ENCODE measurements at places on chromosomes 12 and 14.

DNA sequence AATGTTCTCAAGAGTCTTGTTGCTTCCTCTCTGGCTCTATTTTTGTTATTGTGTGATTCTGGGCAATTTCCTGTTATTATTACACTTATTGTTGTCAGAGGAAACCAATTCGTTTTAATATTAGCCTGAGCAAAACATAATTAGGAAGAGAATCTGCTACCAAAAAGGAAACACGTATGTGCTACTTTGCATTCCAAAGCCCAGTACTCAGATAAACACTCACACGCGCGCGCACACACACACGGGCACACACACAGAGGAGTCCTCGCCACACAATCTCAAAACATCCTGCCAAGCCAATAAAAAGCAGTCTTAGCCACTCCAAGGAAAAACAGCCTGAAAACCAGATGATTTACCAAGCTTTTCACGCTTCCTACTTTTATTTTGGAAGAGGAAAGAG is 400.7 kb downstream of the NUAK1 start:
- DNase-seq, result no peak

DNA sequence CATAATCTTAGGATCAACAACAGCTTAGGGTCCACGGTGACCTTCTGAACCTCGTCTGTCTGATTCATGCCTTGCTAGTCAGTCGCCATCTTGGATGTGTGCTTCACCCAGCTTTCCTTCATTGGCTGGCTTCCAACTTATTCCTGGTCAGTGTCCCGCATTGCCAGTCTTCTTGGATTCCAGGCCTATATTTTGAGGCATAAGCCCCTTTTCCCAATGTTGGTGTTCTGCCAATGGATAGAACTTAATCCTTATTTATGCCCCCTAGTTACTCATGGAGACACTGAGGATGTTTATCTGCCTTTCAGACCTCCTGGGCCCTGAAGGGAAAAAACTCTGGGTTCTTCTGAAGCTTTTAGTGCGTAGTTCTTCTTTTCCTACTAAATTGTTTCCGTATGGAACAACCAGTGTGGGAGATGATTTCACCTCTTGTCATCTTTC is 5.8 kb downstream of the JDP2 start:
- DNase-seq, result no peak

- no peak for DNase-seq
Observed at GRCh38 chr12:75978677-75979076, 52.9 kb downstream of the PHLDA1 start.

- no peak for DNase-seq
Observed at GRCh38 chr12:56991319-56992246, 14.8 kb downstream of the ZBTB39 start.

GRCh38 chr12:10289005-10289754 is 18.5 kb upstream of the KLRD1 start:
- DNase-seq, result no peak

DNA sequence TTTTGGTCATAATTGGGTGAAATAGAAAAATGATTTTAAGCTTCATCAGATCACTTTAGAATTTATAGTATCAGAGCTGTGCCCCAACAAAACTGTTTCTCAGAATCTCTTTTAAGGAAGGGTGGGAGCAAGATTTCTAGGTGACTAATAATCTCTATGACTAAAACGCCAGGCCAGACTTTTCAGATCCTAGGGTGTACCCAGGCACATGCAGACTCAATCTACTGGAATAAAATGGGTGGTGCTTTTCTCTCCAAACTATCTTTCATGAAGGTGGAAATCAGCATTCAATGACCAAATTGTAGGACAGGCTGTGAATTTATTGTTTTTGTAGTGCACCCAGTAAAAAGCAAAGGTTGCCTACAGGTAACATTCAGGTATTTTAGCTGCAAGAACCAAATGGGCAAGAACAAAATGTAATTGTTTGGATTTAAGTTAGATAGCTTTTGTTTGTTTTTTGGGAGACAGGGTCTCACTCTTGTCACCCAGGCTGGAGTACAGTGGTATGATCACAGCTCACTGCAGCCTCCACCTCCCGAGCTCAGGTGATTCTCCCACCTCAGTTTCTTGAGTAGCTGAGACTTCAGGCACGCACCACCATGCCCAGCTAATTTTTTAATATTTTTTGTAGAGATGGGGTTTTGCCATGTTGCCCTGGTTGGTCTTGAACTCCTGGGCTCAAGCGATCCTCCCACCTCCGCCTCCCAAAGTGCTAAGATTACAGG is 49.5 kb downstream of the PPP2R5C start:
- DNase-seq, result no peak

DNA sequence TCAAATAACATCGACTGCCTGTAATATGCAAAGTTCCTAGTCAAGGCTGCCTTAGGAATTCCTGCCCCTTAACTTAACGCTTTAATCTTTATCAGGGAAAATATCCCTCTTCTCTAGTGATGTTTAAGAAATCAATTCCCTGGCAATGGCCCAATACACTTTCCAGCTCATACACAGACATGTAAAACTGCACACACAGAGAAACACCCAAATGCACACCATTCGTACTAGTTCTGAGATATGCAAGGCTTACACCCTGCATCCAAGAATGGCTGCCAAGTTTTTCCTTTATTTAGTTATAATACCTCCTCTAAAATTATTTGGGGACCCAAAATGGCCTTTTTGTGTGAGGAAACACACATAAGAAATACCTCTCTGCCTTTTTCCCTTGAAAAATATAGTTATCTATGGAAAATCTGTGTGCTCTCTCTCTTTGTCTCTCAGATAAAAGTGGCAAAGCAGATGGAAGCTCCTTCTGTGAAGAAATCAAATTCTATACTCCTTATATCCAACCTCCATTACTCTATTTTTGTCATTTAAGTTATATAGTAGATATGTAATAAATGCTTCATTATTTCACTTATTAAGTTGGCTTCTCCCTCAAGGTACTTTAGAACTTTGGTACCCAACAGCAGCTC is 120.0 kb upstream of the MDM1 start:
- DNase-seq, result no peak

DNA sequence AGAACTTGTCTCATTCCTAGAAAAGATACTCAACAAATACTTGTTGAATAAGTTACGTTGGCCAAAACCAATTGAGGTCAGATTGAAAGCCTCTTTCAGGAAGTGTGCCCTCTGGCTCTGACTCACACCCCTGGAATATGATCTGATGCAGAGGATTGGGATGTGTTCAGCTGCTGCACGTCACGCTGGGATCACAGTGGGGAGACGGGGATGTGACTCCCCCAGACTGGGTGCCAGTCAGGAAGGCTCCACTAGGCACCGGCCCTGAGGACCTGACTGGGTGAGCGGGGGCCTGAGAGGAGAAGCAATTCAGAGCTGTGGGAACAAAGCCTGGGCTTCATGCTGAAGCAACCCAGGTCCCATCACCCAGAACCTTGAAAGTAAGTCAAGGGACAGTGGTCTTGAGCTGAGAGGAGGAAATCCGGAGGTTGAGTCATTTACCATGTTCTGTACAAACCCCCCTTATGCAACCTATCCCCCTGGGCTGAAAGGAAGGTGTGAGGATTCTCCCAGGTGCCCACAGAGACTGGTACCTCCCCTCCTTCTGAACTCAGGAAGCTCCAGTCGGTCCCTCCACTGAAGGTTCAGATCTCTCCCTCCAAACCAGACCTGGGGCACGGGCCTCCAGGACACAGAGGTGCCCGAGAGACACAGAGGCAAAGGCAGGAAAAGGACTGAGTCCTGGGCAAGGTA is 3.9 kb downstream of the CEBPE start:
- no peak for DNase-seq

- DNase-seq, result no peak
Observed at GRCh38 chr12:55937981-55938380, 7.0 kb downstream of the DGKA start.

GRCh38 chr12:1281683-1282366 is 290.8 kb downstream of the ERC1 start:
- DNase-seq, result no peak

DNA sequence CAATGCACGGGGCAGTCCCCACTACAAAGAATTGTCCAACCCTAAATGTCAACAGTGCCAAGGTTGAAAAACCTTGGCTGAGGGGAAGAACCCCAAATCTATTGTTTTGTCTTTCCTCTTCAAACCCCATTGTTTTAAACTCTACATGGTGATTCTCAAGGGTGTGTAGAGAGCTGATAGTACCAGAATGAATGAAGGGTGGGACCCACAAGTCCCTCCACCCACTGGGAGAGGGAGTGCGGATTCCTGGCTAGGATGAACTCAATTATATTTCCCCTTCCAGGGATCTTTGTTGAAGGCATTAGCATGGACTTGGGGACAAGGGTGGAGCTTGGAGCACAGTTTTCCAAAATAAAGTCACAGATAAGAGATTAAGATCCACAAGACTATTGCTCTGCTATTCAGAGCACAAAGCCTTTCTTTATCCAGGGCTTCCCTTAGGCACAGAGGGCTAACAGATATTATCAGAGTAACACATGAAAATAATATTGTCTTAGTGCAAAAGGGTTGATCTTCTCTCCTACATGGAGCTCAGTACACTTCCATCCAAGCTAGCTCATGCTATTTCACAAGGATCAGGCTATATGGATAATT is 755.1 kb upstream of the TBX3 start:
- DNase-seq, result no peak

Measured in stimulated activated CD8-positive, alpha-beta memory T cell treated with anti-CD3 and anti-CD28 coated beads, Interleukin-7, amount 100 ng/mL, for 48 hours (primary cell).